ENCODE measurements at places on chromosomes 6 and 20.

DNA sequence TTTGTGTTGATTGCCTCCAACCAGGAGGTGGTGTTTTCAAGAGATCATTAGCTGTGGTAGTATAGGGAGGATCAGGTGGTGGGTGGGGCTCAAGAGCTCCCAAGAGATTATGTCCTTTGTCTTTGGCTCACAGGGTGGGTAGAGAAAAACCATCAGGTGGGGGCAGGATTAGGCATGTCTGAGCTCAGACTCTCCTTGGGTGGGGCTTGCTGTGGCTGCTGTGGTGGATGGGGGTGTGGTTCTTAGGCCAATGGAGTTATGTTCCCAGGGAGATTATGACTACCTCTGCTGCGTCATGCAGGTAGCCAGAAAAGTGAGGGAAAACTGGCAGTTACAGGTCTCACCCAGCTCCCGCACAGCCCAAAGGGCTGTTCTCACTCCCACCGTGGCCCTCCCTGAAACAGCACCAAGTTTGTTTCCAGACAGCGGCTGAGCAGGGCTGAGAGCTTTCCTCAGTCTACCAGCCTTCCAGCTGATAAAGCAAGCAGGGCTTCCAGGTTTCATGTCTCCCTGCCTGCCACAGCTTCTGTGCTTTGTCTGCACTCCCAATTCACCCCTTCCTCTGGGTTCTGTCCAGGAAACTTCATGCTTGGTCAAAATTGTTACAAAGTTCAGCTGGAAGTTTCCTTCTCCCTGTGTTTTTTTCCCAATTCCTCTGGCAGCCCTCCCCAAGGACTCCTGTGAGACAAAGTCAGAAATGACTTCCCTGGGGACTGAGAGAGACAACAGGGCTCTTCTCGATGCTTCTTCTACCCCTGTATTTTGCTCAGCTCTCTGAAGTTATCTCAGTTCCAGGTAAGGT, 481.1 kb upstream of the MAN1A1 start:
- no peak for DNase-seq

- DNase-seq = no peak
Observed at GRCh38 chr20:25397821-25398220, 7.2 kb upstream of the ABHD12 start.

DNA sequence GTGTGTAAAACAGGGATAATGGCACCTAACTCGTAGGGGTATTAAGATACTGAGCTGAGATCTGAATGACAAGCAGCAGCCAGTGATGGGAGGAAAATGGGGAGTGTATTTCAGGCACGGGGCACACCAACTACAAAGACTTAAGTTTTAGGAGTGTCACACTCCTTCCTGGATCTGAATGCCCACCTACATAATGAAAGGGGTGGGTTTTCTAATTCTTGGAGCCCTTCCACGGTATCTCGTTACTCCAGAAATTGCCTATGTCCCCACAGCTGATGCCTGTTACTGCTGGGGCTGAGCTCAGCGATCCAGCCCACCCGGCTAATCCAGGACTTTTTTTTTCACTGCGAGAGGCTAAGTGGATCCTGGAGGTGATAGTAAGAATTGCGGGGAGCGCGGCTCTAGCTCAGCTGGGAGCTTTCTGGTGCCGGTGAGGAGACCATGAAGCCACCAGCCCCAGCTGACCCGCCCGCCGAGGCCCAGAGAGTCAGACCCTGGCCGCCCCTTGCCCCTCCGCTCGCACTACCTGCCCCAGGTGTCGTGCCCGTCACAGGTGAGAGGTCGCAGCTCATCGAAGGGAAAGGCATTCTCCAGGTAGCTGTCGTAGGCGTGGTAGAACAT, 727 bp downstream of the EDEM2 start:
- no peak for DNase-seq

- DNase-seq = no peak
Observed at GRCh38 chr20:22339091-22339881, 245.1 kb downstream of the FOXA2 start.

GRCh38 chr6:121590438-121590837, 155.0 kb downstream of the GJA1 start:
- no peak for DNase-seq

DNA sequence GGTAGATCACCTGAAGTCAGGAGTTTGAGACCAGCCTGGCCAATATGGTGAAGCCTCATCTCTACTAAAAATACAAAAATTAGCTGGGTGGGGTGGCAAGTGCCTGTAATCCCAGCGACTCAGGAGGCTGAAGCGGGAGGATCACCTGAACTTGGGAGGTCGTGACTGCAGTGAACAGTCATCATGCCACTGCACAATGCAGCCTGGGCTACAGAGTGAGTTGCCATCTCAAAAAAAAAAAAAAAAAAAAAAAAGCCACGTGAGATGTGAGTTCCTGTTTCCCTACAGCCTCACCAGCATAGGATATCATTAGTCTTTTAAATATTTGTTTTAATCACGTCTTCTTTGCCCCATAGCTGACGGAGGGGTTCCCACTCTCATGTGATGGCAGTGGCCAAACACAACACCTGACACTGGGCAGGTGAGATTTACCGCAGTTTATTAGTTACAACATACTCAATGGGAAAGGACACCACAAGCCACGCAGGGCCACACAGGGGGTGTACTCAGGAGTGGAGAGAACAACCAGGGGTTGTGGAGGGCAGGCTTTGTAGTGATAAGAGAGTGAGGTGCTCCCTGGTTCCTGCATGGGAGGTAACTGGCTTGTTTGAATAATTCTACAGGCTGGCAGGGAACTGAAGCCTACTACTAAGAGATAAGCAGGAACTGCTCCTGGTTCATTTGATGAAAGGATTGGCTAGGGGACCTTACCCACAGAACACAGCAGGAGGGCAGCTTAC, 4.6 kb upstream of the LZTS3 start:
- no peak for DNase-seq

- DNase-seq = no peak
Observed at GRCh38 chr6:100167585-100167984, 173.6 kb upstream of the MCHR2 start.

- DNase-seq = no peak
Observed at GRCh38 chr6:154166140-154166539, 127.1 kb downstream of the OPRM1 start.

- no peak for DNase-seq
Observed at GRCh38 chr6:80133020-80133419, 26.5 kb downstream of the BCKDHB start.
